ENCODE measurements at places on chromosomes 12 and 14.

DNA sequence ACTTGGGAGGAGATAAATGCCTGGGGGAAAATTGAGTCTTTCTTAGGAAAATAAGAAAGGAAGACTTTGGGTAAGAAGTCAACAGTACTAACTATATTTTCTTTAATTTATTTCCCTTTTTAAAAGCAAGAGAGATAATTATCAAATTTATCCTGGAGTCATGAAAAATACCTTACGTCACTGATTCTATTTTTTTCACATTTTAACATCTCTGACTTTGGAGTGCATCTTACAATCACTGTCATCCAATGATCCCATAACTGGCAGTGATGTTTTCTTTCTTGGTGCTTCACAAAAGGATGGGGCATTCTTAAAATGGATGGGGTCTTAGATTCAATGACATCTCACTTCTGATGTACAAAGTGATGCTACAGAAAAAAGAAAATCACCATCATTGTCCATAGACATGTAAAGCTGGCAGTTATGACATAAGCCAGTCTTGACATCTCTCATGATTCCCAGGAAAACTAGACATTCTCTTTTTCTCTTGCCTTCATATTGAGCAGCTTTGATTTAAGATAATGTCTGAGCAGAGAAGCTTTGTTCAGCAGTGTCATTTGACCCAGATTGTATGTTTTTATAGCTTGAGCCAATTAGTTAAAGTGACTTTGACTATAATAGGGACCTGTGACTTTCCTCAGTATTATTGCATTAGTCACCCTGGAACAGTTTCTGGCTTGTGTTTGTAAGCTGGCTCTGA lies 236.2 kb downstream of the EGLN3 start:
- DNase-seq: no peak

- DNase-seq: no peak
Observed at GRCh38 chr12:21428241-21428640, 9.2 kb upstream of the PYROXD1 start.

- DNase-seq: no peak
Observed at GRCh38 chr14:53851394-53852090, 105.1 kb downstream of the BMP4 start.

- DNase-seq: no peak
Observed at GRCh38 chr12:1920971-1921370, 2.5 kb upstream of the CACNA2D4 start.

DNA sequence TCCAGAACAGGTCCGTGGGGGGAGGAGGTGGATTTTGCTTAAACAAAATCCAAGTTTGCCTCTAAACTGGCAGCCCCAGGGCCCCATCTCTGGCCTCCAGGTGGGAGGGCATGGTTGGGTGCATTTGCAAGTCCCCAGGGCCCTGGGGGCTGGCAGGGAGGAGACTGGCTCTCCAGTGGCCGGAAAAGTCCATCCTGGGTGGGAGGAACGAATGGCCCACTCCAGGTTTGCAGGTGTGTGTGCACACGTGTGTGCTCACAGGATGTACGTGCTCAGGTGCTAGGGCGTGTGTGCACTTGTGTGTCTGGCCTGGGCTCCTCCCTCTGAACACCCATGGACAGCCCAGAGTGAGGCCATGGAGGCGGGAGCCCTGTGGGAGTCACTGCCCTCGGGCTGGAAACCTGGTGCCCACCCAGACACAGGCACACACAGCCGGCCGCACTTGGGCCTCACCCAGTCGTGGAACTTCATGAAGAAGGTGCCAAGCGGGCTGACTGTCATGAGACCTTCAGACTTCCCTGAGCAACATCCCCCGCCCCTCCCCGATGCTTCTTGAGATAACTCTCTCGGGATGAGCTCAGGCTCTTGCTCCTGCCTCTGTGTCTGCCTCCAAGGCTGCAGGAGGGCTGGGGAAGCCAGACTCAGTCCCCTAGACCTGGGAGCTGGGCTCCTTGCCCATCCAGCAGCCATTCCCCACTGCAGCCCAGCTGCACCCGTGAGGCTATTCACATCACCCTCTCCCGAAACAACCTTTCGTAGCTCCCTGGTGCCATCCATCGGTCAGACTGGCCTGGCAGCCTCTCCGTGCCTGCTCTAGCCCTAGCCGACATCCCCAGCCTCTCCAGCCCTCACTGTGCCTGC lies 9.4 kb downstream of the AHNAK2 start:
- peak; percentile 93 for DNase-seq

DNA sequence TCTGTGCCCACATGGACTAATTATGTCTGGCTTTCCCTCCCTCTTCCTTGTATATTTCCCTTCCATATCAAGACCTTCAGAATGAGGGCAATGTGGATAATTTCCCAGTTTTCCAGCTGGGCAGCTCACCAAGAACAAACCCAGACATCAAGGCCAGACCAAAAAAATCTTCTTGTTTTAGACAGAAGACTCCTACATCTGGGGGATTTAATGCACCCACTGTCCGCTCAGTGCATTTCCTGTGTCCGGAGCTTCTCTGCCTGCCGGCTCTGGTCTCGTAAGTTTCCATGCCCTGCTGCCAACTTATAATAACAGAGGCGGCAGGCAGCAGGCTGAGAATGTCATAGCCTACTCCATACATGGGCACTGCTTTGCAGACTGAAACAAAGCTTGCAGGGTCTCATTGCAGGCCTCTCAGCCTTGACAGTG lies 207.2 kb upstream of the BCL2L14 start:
- peak; percentile 14 for DNase-seq

GRCh38 chr14:104768437-104769323 lies 15.7 kb downstream of the SIVA1 start:
- DNase-seq: peak; percentile 82

DNA sequence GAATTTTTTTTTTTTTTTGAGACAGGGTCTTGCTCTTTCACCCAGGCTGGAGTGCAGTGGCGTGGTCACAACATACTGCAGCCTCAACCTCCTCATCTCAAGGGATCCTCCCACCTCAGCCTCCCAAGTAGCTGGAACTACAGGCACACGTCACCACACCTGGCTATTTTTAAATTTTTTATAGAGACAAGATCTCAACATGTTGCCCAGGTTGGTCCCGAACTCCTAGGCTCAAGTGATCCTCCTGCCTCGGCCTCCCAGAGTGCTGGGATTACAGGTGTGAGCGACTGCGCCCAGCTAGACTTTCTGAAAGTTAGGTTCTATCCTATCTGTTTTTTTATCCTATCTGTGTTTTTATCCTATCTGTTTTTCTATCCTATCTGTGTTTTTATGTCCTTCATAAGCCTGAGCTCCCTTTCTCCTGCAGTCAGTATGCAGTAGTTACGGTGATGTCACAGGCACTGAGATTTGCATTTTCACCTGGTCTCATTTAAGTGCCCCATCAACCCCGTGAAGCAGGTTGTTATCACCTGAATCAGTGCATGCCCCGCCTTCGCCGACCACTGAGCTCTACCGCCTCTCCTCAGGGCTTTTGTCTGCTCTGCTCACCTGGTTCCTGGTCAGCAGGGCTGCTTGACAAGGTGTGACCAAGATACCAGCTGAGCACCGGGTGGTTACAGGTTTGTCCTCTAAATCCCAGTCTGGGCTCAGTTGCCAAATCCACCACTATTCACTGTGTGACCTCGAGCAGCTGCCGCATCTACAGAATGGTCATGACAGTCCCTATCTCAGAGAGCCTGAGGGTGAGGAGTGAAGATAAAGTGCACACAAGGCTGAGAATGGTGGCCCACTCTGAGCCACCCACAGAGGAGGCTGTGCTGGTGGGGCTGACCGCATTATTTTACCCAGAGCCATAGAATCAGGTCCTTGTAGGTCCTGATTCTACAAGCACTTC lies 33.1 kb downstream of the SYNDIG1L start:
- peak; percentile 56 for DNase-seq

DNA sequence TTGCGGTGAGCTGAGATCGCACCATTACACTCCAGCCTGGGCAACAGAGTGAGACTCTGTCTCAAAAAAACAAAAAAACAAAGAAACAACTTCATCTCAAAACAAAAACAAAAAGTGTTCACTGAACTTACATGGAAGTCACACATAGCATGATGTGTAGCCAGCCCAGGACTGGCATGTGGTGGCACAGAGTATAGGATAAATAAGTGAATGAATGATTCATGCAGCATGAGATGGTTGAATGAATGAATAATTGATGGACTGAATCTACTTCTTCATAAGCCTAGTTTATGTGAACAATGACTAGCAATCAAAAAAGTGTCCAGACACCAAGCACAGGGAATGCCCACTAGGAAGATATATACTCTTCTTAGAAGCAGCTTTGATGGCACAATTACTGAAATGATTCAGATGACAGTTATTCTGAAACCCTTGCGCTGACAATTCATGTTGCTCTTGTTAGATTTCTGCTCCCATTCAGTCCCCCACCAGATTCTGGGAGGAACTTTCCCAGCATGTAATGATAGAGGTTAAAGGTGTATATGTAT lies 31.6 kb upstream of the SERPINA6 start:
- DNase-seq: no peak

DNA sequence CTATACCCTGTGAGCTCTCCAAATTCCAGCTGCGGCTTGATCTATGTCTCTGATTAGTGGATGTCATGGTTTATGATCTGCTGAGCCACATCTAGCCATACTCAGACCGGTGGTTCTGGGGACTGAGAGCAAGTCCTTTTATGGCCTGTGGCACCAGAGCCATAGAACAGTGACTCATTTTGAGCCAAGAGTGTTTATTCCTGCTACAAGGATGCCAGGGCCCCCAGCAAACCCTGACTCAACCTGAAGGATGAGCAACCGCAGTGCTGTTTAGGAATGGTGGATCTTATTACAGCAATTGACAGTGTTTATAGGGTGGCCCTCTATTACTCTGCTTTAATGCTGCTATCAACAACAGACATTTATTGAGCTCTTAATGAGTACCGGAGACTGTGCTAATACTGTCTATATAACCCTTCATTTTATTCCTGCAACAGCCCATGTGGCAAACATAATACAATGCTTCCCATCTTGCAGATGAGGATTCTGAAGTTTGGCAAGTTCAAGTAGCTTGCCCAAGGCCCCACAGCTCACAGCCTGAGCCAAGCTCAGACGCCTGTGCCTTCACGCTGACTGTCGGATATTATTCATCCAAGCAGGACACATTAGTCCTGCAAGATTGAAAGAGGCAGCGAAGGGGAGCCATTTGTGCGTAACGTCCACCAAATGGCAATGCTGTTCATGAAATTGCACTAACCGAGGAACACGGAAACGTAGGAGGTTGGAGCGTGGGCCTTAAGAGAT lies 273.6 kb upstream of the PWP1 start:
- DNase-seq: no peak

- DNase-seq: no peak
Observed at GRCh38 chr12:16454481-16454880, 107.0 kb downstream of the MGST1 start.

- peak; percentile 91 for DNase-seq
Observed at GRCh38 chr12:52006726-52007157, at the start of gene TAMALIN. TAMALIN (plus strand) TSS chr12:52006946; CDS start chr12:52007020, 74 bp downstream.

DNA sequence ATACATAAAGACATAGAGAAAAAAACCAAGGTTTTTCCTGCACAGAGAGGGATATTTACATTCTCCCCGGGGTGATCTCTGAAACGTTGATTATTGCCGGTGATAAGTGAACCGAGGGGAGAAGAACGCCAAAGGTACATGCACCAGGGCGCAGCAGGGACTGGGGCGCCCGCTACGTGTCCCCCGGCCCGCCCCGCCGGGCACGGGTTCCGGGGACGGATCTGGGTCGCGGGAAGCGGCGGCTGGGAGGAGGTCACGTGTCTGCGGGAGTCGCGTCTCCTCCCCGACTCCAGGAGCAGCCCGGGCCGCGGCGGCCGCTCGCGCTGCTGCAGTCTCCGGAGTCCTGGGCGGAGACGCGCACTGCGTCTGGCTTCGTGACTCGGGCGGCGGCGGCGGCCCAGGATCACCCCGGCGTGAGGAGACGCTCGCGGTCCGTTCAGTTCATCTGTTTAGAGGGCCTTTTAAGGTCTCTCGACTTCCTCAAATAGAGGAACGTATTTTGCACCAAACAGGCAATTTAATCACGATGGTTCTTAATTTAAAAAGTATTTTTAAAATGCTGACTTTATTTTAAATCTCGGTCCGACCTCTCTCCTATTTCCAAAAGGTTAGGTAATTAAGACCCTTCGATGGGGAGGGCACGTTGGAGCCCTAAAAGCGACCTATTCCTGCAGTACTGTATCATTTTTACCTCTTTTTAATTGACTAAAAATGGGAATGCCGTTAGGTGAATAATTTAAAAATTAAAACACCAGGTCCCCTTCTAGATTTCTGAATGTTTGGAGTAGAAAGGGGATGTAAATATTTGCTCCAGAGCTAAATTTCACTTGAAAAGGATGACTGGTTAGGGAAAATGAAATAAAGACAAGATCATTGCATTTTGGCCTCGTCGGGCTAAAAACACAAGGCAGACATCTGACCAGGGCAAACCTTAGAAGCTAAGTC lies 1.8 kb upstream of the BHLHE41 start:
- DNase-seq: peak; percentile 69

GRCh38 chr14:97359341-97359740 lies 562.2 kb downstream of the VRK1 start:
- no peak for DNase-seq

DNA sequence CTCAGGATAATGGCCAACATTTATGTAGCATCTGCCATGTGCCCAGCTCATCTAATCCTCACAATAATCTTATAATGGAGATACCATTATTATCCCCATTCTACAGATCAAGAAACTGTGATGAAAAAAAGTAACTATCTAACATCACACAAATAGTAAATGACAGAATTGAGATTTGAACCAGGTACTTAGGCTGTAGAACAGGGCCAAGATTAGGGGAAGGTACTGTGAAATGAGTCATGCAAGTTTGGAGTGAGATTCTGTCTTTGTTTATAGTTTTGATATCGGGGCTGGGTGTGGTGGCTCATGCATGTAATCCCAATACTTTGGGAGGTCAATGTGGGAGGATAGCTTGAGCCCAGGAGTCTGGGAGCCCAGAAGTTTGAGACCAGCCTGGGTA lies 1.3 kb upstream of the GNPTAB start:
- no peak for DNase-seq

- peak; percentile 41 for DNase-seq
Observed at GRCh38 chr14:76937181-76938091, 91.1 kb downstream of the IRF2BPL start.

- DNase-seq: no peak
Observed at GRCh38 chr14:91113829-91114078, at the start of gene DGLUCY. DGLUCY (plus strand) TSS chr14:91114073; CDS start chr14:91160295, 46,222 bp downstream.

GRCh38 chr12:73465106-73465505 lies 1072.5 kb upstream of the ATXN7L3B start:
- DNase-seq: no peak

DNA sequence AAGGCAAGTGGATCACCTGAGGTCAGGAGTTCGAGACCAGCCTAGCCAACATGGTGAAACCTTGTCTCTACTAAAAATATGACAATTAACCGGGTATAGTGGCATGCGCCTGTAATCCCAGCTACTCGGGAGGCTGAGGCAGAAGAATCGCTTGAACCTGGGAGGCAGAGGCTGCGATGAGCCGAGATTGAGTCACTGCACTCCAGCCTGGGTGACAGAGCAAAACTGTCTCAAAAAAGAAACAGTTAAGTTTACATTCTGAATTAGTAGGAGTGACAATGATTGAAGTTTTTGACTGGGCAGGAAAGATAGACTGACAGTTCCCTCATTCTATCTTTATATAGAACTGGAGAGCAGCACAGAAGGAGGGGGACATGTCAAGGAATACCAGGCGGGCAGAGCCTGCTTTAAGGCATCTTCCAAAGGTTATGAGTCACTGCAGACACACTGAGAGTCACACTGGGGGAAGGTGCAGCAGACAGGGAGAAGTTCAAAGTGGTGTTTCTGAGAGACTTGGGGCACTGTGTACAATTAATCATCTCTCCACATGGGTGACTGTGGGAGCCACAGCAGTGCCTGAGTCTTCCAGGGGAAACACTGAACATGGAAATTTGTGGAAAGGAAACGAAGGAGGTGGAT lies 42.8 kb upstream of the RNASE3 start:
- DNase-seq: no peak

Measured in NCI-H526 (cell line).